ENCODE measurements at places on chromosomes 7 and 10. TPM values are rescaled to one million over a fixed set of nuclear protein-coding genes. Genes with fewer than 3 reads are reported as not detected.

SMARCD3 gene
- total RNA-seq, result 34.0 TPM

MYL10 gene
- not detected for total RNA-seq

ZNF727 gene
- 4.3 TPM for total RNA-seq

ZNF488 gene
- not detected for total RNA-seq

All from omental fat pad (tissue), 4 donors.